ENCODE measurements at places on chromosomes 7 and 10. TPM values are rescaled to one million over a fixed set of nuclear protein-coding genes. Genes with fewer than 3 reads are reported as not detected.

ITGB8 gene
- polyA plus RNA-seq = 0.60 TPM

DIP2C gene
- polyA plus RNA-seq = 3.0 TPM

ARHGAP12 gene
- 30.3 TPM for polyA plus RNA-seq

HOXA9 gene
- 21.4 TPM for polyA plus RNA-seq

HSPA14 gene
- 19.7 TPM for polyA plus RNA-seq

OSBPL3 gene
- polyA plus RNA-seq = 1.6 TPM

PIK3CG gene
- polyA plus RNA-seq = 0.92 TPM

PPIA gene
- polyA plus RNA-seq = 3,100 TPM

NRCAM gene
- not detected for polyA plus RNA-seq

CASP7 gene
- 178 TPM for polyA plus RNA-seq

TFEC gene
- polyA plus RNA-seq = 2.4 TPM

SPDYE9 gene
- polyA plus RNA-seq = not detected

C10orf71 gene
- polyA plus RNA-seq = not detected

SUFU gene
- 6.6 TPM for polyA plus RNA-seq

CAMK2B gene
- 1.2 TPM for polyA plus RNA-seq

ACTR3C gene
- 3.6 TPM for polyA plus RNA-seq

C10orf143 gene
- 9.6 TPM for polyA plus RNA-seq

FIGNL1 gene
- 0.60 TPM for polyA plus RNA-seq

CHN2 gene
- 21.0 TPM for polyA plus RNA-seq

GLI3 gene
- polyA plus RNA-seq = 0.23 TPM

C7orf57 gene
- polyA plus RNA-seq = not detected

HHEX gene
- polyA plus RNA-seq = 13.2 TPM

RP9 gene
- polyA plus RNA-seq = 6.6 TPM

BTBD16 gene
- 0.12 TPM for polyA plus RNA-seq

DNAH11 gene
- under 0.01 TPM for polyA plus RNA-seq

All from sigmoid colon (tissue), 7 donors.